ENCODE measurements at places on chromosomes 16 and 17.
A peak's percentile ranks its signal among the peaks of the same experiment; 100 is the strongest.

GRCh38 chr17:82205720-82206508 is 6.7 kb downstream of the CCDC57 start:
- DNase-seq, result peak; percentile 88

DNA sequence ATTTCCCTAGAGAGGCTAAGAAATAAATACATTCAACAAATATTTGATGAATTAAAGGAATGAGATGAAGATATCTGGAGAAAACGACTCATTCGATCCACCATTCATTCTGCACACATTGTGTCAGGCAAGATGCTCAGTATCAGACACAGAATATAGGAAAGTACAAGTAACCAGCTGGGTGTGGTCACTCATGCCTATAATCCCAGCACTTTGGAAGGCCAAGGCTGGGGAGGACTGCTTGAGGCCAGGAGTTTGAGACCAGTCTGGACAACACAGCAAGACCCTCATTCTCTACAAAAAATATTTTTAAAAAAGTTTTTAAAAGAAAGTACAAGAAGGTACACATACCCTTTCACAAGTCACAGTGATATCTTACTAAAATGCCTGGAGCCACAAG is 42.3 kb downstream of the CRLF3 start:
- DNase-seq, result no peak

- DNase-seq, result no peak
These were observed 14.2 kb downstream of the TERF2 start for GRCh38 chr16:69371564-69371963.

- no peak for DNase-seq
These were observed 3.0 kb downstream of the NUBP2 start for GRCh38 chr16:1785846-1786170.

GRCh38 chr17:285751-286422 is 66.7 kb downstream of the RPH3AL start:
- no peak for DNase-seq

GRCh38 chr16:28923652-28924398 is 1.2 kb downstream of the RABEP2 start:
- no peak for DNase-seq

DNA sequence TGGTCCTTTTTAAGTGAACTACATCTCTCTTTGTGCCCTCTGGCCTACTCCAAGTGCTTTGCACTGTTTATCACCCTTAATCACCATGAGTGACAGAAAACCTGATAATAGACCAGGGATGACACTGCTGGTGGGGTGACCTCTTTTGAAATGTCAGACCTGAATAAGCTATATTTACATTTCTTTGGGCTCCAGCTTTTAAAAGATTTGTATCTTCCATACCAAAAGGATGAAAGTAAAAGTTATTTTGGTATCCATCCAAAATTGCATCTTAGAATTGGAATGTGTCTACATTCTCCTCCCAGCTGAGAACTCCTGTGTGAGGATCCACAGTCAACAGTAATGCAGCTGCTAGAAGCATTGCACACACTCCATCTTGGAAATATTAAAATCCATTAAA is 370.0 kb downstream of the CDH11 start:
- peak; percentile 25 for DNase-seq

- no peak for DNase-seq
These were observed 15.6 kb upstream of the LITAF start for GRCh38 chr16:11602321-11602720.

- peak; percentile 47 for DNase-seq
These were observed 610 bp downstream of the C16orf74 start for GRCh38 chr16:85750146-85750826.
